Kasumi-1 (cell line): ENCODE measurements at places on chromosomes 6 and 20.
A peak's percentile ranks its signal among the peaks of the same experiment; 100 is the strongest.

- no peak for DNase-seq
Observed at GRCh38 chr6:1416191-1416760, 26.9 kb downstream of the FOXF2 start.

GRCh38 chr20:48294196-48294595 is 508.9 kb upstream of the SULF2 start:
- DNase-seq, result no peak

DNA sequence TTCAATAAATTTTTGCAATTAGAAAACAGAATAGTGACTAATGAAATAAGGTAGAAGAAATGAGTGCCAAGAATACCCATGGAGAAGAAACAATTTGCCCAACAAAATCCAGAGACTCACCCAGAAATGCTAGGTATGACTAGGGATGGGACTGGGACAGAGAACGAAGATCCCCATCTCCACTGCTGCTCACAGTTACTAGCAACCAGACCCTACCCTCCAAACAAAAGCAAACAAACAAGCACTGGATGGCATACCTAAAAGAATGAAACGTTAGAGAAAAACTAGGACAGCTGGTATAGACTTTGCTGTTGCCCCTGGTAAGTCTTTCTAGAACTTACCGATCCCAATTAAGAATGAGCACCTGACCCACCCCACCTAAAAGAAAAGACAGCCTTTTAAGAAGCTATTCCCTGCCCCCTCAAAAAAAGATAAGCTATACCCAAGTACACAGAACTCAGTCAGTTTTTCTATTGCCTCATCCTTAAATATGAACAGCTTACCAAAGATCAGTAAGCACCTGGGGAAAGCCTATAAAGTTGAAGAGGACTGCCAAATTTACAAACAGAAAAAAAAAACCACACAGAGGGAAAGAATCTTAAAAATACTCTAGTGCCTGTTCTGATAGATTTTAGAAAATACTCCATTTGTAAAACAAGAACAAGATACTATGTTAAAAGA is 31.7 kb downstream of the REPS1 start:
- no peak for DNase-seq

DNA sequence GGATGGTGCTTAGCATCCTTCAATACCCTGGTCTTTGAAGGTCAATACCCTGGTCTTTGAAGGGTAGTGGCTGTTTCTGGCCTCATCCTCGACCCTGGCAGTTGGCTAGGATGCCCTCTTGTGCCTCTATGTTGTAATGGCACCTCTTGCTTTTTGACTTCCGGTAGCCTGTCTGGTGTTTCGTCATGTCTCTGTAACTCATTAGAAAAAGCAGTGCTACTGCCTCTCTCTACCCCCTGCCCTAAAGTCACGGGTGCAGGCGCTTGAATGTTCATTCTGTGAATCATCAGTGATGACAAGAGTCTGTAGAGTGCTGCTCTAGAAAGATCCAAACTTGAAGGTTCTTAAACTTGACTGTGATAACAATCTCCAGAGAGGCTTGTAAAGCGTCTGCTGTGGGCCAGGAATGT is 28.3 kb downstream of the RSPO4 start:
- peak; percentile 64 for DNase-seq

GRCh38 chr6:149330133-149330532 is 12.6 kb downstream of the TAB2 start:
- DNase-seq, result no peak

- peak; percentile 14 for DNase-seq
Observed at GRCh38 chr6:147156218-147156617, 48.0 kb upstream of the STXBP5 start.

GRCh38 chr6:15400572-15401004 is 154.7 kb downstream of the JARID2 start:
- no peak for DNase-seq

DNA sequence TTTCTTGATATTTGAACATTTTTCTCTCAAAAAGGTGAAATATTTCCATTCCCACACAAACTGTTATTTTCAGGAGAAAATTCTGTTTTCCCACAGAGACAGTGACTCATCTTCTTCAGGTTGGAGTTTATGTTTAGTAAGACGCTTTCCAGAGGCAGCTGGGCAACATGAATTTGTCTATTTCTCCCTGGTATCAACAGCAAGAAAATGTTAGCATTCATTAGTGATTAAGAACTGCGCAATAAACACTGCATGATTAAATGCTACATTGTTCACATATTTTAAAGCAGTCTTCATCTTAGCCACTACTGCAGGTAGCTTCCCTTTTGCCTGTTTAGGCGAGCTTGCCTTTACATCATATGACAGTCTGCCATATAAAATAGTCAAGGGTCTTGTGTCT is 295.7 kb downstream of the C6orf118 start:
- DNase-seq, result no peak

DNA sequence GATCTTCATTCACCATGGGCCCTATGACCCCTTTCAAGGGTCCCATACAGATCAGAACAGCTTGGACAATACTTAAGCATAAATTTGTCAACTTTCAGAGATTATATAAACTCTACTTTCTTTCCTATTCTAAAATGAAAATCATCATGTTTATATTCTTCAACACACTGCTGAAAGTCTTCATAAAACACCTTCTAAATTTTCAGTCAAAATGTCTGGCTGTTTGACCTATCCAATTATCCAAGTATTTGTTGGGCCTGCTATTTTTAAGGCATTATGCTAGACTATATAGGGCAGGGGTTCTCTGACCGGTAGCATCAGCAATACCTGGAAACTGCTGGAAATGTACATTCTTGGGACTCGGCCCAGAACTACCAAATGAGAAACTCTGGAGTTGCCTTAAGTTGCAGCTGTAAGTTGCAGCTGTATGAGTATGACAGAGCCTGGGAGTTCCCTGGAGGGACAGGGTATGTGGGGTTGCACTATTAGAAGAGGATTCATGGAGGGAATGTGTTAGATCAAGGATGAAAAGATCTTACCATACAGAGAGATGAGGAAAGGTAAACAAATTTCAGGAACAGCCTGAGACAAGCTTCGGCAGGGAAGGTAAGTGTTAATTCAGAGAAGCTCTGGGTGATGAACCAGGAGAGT is 293.0 kb downstream of the ADGB start:
- DNase-seq, result no peak

DNA sequence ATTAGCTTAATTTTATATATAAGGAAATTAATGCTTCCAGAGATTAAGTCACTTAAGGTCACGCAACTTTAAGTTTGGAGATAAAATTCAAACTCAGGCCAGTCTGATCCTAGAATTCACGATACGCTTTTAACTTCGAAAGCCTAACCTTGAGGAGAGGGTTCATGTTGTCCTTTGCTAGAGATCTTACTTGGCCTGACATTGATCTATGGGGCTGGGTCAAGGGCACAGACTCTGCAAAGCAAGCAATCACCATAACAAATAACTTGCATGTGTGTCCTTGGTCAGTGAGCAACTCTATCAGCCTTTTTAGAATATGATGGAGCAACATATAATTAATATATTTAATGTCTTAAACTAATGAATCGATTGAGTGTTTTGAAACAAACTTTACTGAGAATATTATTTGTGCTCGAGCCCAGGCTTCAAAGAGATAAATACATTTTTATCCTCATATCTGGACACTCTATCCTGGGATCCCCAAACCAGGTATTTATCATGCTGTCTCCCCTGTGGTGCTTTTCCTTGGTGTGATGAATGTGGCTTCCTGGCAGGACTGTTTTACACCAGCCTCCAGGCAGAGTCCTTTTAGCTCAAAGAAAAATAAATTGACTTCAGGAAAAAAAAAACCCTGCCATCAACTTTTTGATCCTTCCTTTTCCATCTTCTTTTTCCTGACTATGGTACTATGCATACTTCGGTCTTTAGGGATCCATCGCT is 29.1 kb downstream of the RPS12 start:
- no peak for DNase-seq

DNA sequence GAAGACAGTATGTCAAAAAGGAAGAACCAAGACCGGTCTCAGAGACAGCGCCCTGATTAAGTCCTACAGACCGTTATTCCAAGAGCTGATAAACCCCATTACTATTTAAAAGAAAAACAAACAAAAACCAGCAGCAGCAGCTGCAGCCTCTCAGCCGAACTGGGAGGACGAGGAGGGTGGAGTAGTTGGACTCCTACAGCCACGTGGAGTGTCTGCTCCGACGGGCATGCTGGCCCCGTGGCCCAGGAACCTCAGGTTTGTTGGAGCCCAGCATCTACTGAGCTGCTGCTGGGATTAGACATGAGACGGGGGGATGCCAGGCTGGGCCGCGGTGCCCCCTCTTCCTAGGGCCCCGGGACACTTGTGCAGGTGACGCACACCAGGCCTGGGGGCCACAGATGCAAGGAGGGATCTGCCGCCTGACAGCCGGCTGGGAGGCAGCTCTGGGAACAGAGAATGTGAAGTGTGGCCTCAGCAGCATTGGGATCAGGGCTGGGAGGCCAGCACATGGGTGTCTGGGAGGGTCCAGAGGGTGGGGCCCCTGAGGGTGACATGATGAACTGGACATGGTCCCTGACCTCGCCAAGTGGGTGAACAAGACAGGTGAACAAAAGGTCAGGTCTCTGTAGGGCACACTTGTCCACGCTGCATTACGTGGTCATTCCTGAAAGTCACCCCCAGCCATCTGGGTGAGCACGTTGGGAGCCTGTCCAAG is 2.9 kb upstream of the ZBTB46 start:
- DNase-seq, result no peak

GRCh38 chr6:5471044-5471443 is 209.7 kb downstream of the FARS2 start:
- peak; percentile 86 for DNase-seq

GRCh38 chr6:25889877-25890853 is 16.1 kb upstream of the SLC17A3 start:
- DNase-seq, result peak; percentile 55

DNA sequence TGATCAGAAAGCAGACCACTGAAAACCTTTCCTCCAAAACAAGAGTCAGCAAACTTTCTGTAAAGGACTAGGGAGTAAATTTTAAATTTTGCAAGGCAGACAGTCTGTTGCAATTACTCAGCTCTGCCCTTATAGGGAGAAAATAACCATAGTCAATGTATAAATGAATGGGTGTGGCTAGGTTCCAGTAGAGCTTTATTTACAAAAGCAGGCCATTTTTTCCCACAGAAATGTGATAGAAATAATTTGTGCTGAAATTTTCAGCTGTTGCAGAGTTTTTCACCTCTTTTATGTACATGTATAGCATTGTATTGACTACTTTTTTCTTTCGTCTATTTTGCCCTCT is 7.7 kb downstream of the AMD1 start:
- no peak for DNase-seq

DNA sequence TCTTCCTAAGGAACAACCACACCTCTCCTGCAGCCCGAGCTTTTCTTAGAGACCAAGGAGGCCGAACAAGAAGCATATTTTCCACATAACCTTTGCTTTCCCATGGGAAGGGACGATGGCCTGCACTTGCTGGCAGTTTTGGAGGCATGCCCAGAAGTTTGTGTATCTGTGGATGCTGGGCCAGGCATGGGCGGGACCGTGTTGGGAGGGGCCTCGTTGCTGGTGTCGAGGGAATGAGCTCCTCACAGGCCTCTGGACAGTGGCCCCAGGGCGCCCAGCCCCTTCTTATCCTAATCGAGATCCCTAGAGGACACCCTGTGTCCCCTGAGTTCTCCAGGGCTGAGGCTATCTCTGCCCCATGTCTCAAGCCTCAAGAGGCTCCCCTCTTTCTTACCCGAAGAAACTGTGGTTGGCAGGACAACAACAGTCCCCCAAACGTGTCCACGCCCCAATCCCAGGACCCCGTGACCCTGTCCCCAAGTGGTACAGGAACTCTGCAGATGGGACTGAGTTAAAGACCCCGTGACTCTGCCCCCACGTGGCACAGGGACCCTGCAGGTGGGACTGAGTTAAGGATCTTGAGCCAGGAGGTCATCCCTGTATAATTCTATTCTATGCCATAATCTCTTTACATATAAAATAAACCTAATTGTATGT is 99.5 kb upstream of the BHLHE23 start:
- DNase-seq, result no peak

DNA sequence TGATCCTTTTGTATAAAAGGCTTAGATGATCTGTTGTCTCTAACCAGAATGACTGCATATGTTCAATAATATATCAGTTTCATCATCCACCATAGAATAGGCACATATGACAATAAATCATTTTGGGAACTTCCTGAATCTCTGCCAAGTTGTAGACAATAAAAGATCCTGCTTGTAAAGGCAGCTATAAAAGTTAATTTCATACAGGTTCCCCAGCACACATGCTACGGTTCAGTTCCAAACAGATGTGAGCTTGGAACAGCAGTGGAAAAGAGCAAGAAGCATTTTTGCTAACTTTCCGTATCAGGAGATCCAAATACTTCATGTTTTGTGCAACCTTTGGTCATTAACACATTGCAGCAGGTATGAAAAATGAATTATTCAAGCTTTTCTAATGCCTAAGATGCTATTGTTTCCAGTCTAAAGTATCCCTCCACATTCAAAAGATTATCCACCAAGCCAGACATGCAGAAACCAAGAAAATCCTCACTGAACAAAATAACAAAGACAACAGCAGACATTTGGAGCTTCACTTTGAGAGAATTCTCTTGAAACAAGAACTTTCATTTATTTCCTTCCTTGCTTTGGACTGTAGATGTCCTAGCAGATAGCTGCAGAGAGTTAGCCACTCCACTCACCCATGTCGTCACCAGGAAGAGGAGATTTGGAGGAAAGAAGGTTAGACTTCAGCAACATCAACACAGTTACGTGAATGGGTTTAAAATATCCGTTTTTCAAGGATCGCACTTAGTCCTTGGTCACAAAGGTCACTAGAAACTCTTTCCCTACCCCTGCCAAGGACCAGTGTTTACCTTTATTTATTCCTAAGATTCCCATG is 453.5 kb upstream of the JARID2 start:
- DNase-seq, result no peak

- DNase-seq, result no peak
Observed at GRCh38 chr20:50772420-50773185, 22.3 kb upstream of the BCAS4 start.

DNA sequence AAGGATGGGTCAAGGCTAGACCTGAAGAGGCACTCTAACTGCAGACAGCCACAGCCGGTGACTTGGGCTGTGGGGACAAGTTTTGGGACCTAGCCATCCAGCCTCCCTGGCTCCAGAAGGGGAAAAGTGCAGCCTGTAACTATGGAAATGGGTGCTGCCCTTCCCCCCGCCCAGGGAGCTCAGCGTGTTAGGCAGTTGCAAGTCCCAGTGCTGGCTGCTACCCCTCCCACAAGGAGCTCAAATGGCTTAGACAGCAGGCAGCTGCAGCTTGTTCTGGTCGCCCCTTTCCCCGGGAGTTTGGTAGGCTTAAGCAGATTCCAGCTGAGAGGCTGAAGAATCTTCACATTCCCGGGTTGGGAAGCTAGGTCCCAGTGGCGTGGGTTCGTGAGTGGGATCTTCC is 162.6 kb downstream of the FAM83B start:
- DNase-seq, result no peak
